ENCODE measurements at places on chromosomes 7 and 10. TPM values are rescaled to one million over a fixed set of nuclear protein-coding genes. Genes with fewer than 3 reads are reported as not detected.

PRSS37 gene
- polyA plus RNA-seq = 0.30 TPM

SFXN2 gene
- 47.7 TPM for polyA plus RNA-seq

GRCh38 chr10:118392761-118393160 is 50.6 kb upstream of the FAM204A start:
- DNase-seq = no peak

- DNase-seq = no peak
Measured at GRCh38 chr10:130022511-130023299, 58.6 kb upstream of the EBF3 start.

- DNase-seq = no peak
Measured at GRCh38 chr7:67764289-67764688, 767.7 kb downstream of the TYW1 start.

GRCh38 chr7:156106107-156106426 is 293.8 kb upstream of the SHH start:
- DNase-seq = no peak

- DNase-seq = no peak
Measured at GRCh38 chr7:151472644-151473380, 32.9 kb upstream of the CRYGN start.

DNA sequence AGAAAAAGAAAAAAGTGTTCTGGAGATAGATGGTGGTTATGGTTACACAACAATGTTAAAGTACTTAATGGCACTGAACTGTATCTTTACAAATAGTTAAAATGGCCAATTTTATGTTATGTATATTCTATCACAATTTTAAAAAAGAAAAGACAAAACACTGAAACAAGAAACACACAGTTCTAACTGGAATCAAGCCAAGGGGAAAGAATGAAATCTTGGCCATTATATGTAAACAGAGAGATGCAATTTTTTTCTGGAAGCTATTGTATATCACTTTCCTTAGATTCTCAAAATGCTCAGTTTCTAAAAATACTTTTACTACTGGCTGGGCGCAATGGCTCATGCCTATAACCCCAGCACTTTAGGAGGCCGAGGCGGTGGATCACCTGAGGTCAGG is 4.1 kb downstream of the COA1 start:
- DNase-seq = no peak

- no peak for DNase-seq
Measured at GRCh38 chr7:27842851-27843250, 102.9 kb downstream of the TAX1BP1 start.

DNA sequence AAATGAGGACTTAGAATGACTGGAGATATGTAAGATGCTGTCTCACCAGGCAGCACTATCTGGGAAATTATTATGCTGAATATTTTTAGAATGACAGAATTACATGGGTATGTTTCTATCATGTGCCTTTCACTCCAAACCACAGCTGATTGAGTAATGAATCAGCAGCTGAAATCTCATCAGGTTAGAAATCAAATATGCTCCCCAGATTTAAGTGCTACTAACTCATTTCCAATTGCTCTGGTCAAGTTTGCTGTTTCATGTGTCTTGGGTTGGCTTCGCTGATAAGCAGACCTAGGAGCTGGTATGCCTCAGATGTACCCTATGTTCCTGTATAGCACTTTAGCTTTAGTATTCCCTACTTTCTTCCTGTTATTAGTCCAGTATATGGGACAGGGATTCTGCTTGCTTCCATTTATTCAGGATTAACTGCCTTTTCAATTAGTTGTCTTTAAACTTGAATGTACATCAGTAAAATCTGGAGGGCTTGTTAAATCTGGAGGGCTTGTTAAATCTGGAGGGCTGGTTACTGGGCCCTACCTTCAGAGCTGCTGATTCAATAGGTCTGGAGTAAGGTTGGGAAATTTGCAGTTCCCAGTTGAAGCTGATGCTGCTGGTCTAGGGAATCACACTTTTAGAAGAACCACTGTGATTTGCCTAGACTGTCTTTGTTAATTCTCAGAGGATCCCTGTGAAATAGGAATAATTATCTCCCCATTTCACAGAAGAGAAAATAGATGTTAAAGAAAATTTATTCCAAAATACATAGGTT is 172.9 kb downstream of the DKK1 start:
- no peak for DNase-seq

- no peak for DNase-seq
Measured at GRCh38 chr7:48420206-48420605, 248.9 kb downstream of the ABCA13 start.

DNA sequence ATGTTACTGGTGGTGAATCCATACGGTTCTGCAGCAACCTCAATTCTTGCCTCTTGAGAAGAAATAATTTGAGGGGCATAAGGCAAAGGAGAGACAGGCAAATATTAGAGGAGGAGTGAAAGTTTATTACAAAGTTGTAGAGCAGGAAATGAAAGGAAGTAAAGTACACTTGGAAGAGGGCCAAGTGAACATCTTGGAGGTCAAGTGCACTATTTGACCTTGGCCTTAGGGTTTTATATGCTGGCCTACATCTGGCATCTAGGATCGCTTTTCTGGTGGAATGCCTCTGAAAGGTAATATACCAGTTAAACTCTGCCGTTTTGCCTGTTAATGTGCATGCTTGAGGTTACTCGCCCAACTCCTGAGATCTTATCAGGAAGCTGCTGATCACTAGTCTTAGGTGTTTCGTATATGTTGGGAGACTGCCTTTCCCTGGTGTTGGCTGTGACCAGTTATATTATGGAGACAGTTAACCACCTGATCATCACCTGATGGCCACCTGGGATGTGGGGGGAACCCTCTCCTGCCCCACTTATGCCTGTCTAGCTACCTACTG is 66.1 kb upstream of the CYP2C18 start:
- no peak for DNase-seq

- no peak for DNase-seq
Measured at GRCh38 chr10:26950934-26951333, 90.2 kb upstream of the ABI1 start.

- DNase-seq = no peak
Measured at GRCh38 chr10:84173501-84173929, at the start of gene GPR15LG. GPR15LG (plus strand) TSS chr10:84173801; CDS start chr10:84173852, 51 bp downstream.
